Activated T-cell treated with anti-CD3 and anti-CD28 coated beads, Interleukin-2, amount 50 U/mL, for 72 hours (primary cell): ENCODE measurements at places on chromosomes 11 and 22. TPM values are rescaled to one million over a fixed set of nuclear protein-coding genes. Genes with fewer than 3 reads are reported as not detected.
A peak's percentile ranks its signal among the peaks of the same experiment; 100 is the strongest.

- no peaks in the 10 kb centered on the region for H3K4me1 ChIP-seq
- H3K36me3 ChIP-seq: no peaks in the 10 kb centered on the region
- H3K4me3 ChIP-seq: no peak overlapping the region
- no peaks in the 10 kb centered on the region for H3K27me3 ChIP-seq
- no peak overlapping the region for H3K27ac ChIP-seq
- DNase-seq: no peak
Measured at GRCh38 chr11:3123305-3123704, 41.8 kb downstream of the OSBPL5 start.

DNA sequence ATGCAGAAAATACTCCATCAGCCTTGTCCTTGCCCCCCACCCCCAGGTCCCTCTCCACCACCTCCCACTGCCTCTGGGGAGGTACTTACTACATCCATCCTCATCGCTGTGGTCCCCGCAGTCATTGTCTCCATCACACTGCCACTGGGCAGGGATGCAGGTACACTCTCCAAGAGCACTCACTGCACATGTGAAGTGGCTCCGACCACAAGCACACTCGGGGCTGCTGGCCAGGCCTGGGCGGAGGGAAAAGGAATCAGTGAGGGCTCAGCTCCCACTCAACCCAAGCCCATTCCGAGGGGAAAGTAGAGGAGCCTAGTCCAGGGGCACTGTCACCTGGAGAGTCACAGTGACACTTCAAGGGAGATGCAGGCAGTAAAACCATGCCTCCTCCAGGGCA, 15.7 kb downstream of the LRP4 start:
- H3K27me3 ChIP-seq: no peaks in the 10 kb centered on the region
- H3K4me1 ChIP-seq: no peaks in the 10 kb centered on the region
- no peak overlapping the region for H3K27ac ChIP-seq
- no peak for DNase-seq
- no peaks in the 10 kb centered on the region for H3K36me3 ChIP-seq
- H3K4me3 ChIP-seq: no peak overlapping the region

GRCh38 chr11:100182350-100182749, 504.7 kb upstream of the ARHGAP42 start:
- no peaks in the 10 kb centered on the region for H3K36me3 ChIP-seq
- no peaks in the 10 kb centered on the region for H3K27me3 ChIP-seq
- no peaks in the 10 kb centered on the region for H3K4me1 ChIP-seq
- no peak overlapping the region for H3K4me3 ChIP-seq

The OR52I2 gene
- not detected for total RNA-seq

GRCh38 chr22:26429458-26430286, 612 bp downstream of the ASPHD2 start:
- H3K4me3 ChIP-seq: peak overlapping the region; percentile 87
- H3K27ac ChIP-seq: peak overlapping the region; percentile 92
- H3K27me3 ChIP-seq: peaks cover 17% of the 10 kb centered on the region
- H3K4me1 ChIP-seq: peaks cover 52% of the 10 kb centered on the region
- peak; percentile 16 for DNase-seq
- H3K36me3 ChIP-seq: peaks cover 8% of the 10 kb centered on the region
